ENCODE measurements at places on chromosomes 16 and 17.

DNA sequence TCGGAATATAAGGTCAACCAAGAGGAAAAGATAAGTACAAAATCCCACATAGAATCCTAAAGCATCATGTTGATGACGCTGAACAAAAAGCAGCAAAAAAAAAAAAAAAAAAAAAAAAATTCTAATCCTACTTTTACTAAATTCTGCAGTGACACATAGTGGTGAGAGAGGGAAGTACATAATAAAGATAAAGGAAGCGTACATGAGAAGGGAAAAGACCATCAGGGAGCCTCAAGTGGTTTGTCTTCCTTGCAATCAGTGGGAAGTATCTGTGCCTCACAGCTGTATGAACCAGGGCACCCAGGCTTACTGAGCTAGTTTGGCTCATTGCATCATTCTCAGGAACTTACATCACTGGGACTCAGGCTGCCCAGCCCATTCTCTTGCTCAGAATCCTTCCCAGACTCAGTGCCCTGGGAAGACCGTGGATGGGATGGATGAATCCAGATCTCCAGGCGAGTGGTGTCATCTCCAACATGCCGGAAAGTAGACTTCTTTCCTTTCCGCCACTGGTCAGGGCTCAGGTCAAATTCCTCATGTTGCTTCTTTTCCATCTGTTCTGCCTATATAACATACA lies 21.2 kb downstream of the SMG6 start:
- DNase-seq = peak; percentile 62

DNA sequence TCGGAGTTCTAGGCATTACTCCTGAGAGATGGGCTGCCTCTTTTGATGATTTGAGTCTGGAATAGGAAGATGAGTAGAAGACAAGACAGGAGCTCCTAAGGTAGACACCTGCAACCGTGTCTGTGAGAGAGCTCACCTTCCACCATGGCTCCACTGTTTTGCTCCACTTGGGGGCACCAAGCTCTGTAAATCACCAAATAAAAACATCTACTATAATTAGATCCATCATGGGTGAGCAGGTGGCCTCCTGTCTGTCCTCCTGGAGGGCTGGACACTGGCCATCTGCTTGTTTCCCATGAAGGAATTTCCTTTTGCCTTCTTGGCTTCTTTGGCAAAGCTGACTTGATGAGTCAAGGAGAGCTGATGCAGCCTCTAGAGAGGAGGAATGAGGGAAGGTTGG lies 179.0 kb downstream of the HAPSTR1 start:
- no peak for DNase-seq

GRCh38 chr17:38879878-38880665 lies 10.2 kb downstream of the LASP1 start:
- no peak for DNase-seq

- DNase-seq = no peak
Observed at GRCh38 chr16:78623796-78624195, 524.3 kb downstream of the WWOX start.

DNA sequence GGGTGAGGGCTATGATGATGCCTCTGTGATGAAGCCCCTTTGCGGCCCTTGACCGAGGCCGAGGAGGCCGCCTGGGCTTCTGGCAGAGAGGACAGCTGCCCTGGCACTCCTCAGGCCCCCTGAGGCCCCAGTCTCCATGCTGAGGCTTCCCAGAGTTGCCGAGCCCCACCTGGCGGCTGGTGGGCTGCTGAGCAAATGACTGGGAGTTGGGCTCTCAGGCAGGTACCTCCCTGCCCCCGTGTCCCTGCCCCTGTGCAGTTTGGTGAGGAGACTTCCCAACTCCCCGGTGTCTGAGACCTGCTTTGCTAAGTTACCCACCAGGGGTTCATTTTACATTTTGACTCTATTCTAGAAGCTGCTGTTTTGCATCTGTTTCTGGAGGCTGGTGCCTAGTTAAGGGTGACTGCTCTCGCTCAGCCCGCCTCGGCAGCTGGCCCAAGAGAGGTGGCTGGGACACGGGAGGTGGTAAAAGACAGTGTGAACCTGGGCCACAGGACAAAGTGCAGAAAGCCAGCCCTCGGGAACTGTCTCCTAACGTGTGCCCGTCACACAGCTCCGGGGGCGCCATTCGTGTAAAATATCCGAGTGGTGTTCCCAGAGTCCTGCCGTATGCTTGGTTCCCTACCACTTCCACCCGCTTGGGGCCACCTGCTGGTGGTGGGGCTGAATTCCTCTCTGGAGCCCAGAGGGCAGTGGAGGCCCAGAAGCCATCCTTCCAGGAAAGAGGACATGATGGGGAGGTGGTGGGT lies 134.5 kb downstream of the RAB11FIP4 start:
- no peak for DNase-seq

GRCh38 chr16:70396246-70396904 lies 42.5 kb downstream of the ST3GAL2 start:
- no peak for DNase-seq
